Psoas muscle (tissue), 8 donors: ENCODE measurements at places on chromosomes 1 and 21. TPM values are rescaled to one million over a fixed set of nuclear protein-coding genes. Genes with fewer than 3 reads are reported as not detected.

ARHGEF16 gene
- 0.55 TPM for polyA plus RNA-seq

AURKAIP1 gene
- polyA plus RNA-seq = 341 TPM

ABCA4 gene
- 0.04 TPM for polyA plus RNA-seq

KCNA10 gene
- not detected for polyA plus RNA-seq

CASQ2 gene
- 84.0 TPM for polyA plus RNA-seq

NIBAN1 gene
- 10.7 TPM for polyA plus RNA-seq
